SK-N-DZ (cell line): ENCODE measurements at places on chromosomes 7 and 10.
A peak's percentile ranks its signal among the peaks of the same experiment; 100 is the strongest.

GRCh38 chr10:129126982-129127381, 340.1 kb upstream of the MGMT start:
- no peak for DNase-seq

GRCh38 chr10:116826803-116827202, 22.5 kb upstream of the ENO4 start:
- no peak for DNase-seq

- no peak for DNase-seq
Measured at GRCh38 chr7:47799524-47799923, 148.7 kb downstream of the PKD1L1 start.

- DNase-seq, result no peak
Measured at GRCh38 chr7:88391247-88391646, 84.6 kb upstream of the STEAP4 start.

GRCh38 chr10:128058750-128059134, 67.5 kb downstream of the MKI67 start:
- no peak for DNase-seq

GRCh38 chr7:152341039-152341913, 94.5 kb downstream of the KMT2C start:
- DNase-seq, result peak; percentile 24
